CD8-positive, alpha-beta memory T cell (primary cell): ENCODE measurements at places on chromosomes 7 and 10.

- DNase-seq = no peak
Observed at GRCh38 chr10:49289480-49289879, 9.5 kb upstream of the C10orf71 start.

- DNase-seq = no peak
Observed at GRCh38 chr7:105682341-105683060, 101.2 kb upstream of the EFCAB10 start.

DNA sequence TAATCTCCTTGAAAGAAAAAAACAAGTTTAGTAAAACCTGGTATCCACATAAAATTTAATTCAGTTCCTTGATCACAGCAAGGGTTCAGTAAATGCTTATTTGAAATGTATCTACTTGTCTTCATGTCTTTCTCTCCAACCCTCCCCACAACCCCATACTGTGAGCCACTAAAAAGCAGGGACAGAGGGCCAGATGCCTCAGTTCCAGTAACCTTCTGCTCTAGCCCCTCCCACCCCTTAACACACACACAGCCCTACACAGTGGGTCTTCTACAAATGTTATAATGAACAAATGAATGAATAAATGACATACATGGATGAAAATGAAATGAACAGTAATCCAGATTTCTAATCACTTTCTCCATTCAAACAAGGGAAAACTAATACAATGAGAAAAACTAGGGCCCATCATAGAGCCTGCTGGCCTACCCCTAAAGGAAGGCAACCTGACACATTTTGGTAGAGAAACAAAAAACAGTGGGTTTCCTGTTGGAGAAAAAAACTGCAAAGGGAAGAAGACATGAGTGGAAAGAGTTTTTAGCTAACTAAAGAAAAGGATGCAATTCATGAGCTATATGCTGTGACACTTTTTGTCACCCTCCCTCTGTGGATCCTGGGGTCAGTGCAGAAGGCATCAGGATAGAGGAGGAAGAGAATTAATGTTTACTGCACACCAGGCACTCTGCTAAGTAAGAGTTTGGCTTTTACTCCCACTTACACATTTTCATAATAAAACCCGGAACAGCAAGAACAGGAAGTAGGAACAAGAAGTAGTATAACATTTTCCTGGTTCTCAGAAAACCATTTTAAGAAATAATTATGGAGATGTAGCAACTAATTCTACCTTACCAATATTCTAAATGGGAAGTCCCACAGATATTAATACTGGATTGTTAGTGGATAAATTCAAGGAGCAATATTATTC lies 38.1 kb downstream of the ELMO1 start:
- DNase-seq = no peak

DNA sequence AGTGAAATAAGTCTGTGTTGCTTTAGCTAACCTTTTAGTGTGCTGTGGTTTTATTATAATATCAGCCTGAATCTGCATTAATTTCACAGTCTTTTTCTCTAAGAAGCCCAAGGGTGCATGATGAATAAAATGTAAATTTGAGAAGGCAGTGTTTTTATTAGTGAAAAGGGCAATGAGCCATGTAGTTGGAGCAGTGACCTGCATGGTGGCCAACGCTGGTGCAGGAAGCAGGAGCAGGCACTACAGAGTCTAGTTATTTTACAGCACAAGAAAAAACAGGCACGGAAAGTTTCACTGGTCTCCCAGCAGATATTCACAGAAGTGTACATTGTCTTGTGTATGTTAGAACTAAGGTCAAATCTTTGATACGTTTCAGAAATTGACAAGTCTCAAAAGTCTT lies 247.8 kb downstream of the CELF2 start:
- no peak for DNase-seq

DNA sequence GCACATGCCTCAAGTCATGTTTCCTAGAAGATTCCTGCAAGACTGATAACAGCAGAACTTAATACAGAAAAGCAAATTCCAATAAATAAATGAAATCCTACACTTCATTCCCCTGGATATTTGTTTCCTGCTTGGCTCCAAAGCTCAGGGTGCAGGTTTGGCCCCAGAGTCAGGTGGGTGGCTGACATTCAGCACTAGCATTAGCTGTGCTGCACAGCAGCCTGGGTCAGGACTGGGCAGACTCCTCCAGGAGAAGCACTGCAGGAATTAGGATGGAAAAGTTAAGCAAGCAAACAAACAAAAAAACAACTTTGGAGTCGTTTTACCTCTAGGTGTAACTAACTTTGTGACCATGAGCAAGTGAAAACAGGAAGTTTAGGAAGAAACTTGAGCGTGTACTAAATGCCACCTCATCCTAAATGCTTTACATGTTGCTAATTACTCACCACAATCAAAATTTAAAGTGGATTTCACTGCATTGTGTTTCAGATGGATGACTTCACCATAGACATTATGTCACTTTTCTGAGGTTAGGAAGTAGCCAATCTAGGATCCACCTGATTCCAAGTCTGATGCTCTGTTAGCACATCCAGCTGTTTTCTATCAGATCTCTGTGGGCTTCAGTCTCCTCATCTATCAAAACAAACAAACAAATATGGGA lies 239.4 kb downstream of the C7orf25 start:
- no peak for DNase-seq
